NCI-H2081 treated with DMSO at 0.1 percent for 48 hours (cell line): ENCODE measurements at places on chromosomes 6 and 20.
A peak's percentile ranks its signal among the peaks of the same experiment; 100 is the strongest.

GRCh38 chr6:105780146-105780860 is 305.8 kb upstream of the PRDM1 start:
- no peak for DNase-seq

GRCh38 chr6:109768485-109768884 is 77.4 kb downstream of the FIG4 start:
- DNase-seq: no peak

DNA sequence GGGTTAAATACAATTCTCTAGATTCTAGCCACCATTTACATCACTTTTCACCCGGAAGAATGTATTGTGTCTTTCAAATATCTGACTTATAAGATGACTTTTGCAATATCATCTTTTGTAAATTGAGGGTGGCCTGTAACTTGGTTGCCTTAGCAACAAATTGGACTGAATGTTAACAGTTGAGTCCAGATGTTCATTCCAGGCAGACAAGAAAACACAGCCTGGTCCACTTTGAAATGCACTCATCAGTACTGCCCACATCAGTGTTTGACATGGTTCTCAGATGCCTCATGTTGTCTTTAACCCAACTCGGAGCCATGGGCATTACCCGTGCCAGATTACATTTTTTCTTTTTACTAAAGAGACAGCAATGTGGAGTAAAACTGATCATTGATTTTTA is 781.6 kb upstream of the CHD6 start:
- DNase-seq: no peak

- peak; percentile 60 for DNase-seq
Measured at GRCh38 chr6:65707126-65707826, at the start of gene EYS. EYS (minus strand) TSS chr6:65707226; CDS start chr6:65495410, 211,816 bp downstream.

DNA sequence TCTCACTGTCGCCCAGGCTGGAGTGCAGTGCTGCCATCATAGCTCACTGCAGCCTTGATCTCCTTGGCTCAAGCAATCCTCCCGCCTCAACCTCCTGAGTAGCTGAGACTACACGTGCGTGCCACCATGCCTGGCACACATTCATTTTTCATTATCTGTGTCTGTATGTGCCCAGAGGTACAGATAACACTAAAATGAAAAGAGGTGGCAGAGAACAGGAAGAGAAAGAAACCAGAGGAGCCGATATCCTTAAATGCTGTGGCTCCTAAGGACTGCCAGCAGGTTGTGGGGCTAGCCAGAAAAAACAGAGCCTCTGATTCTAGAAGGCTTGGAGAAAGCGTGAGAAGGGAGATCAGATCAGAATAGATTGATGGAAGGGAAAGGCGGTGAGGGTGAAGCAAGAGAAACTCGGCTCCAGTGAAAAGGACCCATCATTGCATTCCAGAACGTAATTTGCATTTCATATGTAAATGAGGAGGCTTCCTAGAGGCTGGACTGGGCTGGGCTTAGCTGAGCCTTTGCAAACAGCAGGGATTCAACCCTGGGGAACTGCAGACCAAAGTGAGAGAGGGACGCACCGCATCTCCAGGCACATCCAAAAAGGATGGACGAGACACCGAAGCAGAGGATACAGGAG is 64.2 kb downstream of the GCNT2 start:
- DNase-seq: no peak

GRCh38 chr6:36076178-36077063 is 48.8 kb downstream of the MAPK14 start:
- no peak for DNase-seq

DNA sequence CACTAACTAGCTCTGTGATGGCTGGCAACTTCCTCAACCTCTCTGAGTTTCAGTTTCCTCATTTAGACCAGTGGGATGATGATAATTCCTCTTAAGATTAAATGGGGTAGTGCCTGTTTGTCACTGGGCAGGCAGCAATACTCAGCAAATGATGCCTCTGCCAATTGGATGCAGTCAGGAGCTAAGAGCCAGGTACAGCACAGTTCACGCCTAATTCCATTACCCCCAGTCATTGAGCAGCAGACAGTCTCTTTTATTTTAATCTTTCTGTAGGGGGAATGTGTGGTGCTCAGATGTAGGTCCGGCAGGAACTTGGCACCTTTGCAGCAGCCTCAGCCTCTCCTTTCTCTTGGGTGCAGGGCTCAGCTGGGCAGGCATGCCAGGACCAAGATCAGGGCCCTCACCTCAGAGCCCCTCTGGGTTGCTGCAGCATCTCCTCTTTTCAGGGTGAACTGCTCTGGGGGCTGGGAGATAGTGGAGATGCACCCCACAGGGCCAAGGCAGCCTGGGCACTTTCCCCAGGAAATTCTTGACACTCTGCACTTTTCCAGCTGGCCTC is 243.8 kb downstream of the LRFN2 start:
- DNase-seq: no peak

DNA sequence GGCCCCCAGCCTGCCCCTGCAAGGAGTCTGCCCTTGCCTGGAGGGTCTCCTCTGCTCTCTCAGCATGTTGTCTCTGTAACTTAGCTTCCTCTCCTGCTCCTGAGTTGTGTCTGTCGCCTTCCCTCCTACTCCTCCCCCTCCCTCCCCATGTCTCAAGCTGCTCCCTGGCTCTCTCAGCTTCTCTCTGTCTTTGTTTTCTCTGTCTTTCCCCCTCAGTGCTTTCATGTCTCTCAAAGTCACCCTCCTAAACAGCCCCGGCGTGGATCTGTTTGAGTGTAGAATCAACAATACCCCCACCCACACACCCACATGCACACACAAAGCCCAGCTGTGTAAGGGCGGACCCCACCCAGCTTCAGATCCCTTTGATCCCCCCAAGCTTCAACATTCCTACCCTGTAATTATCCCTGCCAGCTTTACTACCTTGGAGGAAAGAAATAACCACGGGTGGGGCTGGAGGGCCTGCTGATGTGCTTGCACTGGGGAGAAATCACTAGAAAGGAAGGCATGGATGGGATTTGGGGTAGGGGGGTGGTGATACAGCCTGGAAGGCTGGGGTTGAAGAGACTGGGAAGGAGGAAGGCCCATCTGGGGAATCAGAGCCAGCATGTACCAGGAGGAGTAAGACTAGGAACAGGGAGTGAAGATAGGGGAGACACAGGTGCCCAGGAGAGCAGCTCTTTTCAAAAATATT is 1.0 kb upstream of the LY6G6D start:
- DNase-seq: no peak

GRCh38 chr20:49252556-49253350 is 25.1 kb downstream of the ZNFX1 start:
- DNase-seq: no peak

GRCh38 chr6:43929511-43929910 is 159.5 kb downstream of the VEGFA start:
- DNase-seq: no peak

DNA sequence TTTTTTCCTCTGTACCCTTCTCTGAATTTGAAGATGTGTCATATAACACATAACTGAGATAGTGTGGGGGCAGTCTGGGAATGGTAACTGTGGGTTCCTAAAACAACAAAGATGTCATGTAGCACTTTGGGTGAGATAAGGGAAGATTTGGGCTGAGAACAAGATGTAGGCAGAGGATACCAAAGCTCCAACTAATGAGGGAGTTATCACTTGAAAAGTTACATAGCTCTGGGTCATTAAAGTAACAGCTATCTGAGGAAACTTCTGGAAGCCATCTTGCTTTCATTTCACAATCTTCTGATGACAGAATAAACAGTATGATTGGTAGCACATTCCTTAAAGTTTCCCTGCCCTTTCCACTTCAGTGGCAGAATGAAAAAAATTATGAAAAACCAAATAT is 255.4 kb downstream of the TBX18 start:
- no peak for DNase-seq

- no peak for DNase-seq
Measured at GRCh38 chr6:87690441-87690840, 11.6 kb downstream of the AKIRIN2 start.

DNA sequence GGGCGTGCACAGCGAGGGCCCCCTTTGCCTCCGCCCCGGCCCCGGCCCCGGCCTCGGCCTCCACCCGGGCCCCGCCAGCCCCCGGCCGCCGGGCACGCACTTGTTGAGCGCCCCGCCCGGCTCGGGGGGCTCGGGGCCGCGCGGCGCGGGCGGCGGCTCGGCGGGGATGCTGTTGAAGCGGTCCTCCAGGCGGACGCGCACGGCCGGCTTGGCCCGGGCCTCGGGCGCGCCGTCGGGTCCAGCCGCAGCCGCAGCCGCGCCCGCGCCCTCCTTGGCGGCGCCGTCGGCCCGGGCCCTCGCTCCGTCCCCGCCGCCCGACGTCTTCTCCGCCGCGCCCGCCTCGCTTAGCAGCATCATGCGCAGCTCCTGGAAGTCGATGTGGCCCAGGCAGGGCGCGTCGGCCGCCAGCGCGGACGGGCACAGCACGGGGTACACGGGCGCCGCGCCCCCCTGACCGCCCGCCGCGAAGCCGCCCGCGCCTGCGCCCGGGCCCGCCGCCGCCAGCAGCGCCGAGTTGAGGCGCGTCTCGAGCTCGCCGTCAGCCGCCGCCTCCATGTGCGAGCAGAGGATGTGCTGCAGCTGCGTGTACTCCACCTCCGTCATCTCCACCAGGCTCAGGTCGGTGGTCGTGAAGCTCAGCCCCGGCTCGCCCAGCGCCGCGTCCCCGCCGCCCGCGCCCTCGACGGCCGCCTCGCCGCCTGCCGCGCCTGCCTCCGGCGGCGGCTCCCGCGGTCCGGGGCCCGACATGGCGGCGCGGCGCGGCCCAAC is 514 bp downstream of the TCFL5 start:
- no peak for DNase-seq
